Right ventricle myocardium inferior (tissue), 1 donor: ENCODE measurements at places on chromosomes 3 and 15. TPM values are rescaled to one million over a fixed set of nuclear protein-coding genes. Genes with fewer than 3 reads are reported as not detected.

DNA sequence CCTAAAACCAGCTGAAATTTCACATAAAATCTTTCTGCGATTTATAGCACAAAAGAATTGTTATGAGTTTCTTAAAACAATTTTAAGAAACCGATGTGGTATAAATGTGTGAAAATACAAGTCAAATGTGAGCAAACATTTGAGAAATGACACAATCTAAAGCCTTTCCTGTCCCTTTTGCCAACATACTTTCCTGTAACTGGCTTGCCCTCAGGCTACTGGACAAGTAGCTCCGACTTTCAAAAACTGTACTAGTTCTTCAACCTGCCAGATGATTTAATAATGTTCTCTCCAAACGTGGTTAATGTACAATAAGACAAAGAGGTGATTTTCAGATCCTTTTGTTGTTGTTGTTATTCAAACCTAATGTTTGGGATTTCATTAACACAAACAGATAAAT is 105.9 kb upstream of the ARHGEF26 start:
- no peak for DNase-seq

- no peak for DNase-seq
These were observed 28.7 kb downstream of the TLE3 start for GRCh38 chr15:70068783-70069565.

GRCh38 chr3:73516631-73517030 is 108.1 kb downstream of the PDZRN3 start:
- DNase-seq = no peak

CHRD gene
- 8.7 TPM for total RNA-seq

DNA sequence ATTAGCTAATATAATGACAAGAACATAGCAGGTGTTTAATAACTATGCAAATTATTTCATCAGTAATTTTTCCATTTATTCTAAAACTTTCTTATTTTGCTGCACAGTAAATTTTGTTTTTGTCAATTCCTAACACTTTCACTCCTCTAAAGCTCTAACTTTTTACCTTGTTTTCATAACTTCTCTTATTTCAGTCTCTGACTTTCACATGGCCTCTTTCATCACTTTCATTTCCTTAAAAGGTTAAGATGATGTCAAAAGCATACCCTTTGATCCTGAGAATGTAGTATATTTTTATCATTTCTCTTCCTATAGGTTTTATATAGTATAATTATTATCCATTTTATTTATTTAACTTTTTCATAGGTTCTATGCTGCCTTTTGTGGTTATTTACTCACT is 1325.8 kb upstream of the ALCAM start:
- no peak for DNase-seq

GABRA5 gene
- total RNA-seq = not detected

ATP10A gene
- total RNA-seq = 1.7 TPM

GRCh38 chr3:37229740-37230139 is 55.4 kb upstream of the LRRFIP2 start:
- no peak for DNase-seq

DNA sequence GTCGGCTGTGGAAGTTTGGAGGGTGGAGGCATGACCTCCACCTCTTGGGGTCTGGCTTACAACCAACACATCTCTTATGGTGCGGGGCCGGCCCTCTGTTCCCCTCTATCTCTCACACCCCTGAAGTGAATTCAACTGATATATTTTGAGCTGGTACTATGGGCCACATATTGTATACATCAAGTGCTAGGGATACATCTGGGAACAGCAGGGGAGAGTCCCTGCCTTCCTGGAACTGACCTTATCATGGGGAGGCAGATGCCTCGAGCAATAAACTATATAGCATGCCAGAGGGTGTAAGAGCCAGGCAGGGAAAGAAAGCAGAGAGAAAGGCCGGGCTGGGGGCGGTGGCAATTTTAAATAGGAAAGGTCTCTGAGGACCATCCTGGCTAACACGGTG is 60.4 kb upstream of the TRPM1 start:
- no peak for DNase-seq

GRCh38 chr15:39260791-39261190 is 320.1 kb upstream of the THBS1 start:
- no peak for DNase-seq

- DNase-seq = no peak
These were observed 79.9 kb upstream of the PRR23E start for GRCh38 chr3:127112796-127113570.

GOLGA8M gene
- total RNA-seq = 2.6 TPM

IGF1R gene
- total RNA-seq = 26.3 TPM

- no peak for DNase-seq
These were observed 62.0 kb upstream of the ACP3 start for GRCh38 chr3:132255041-132255745.

- DNase-seq = no peak
These were observed 14.1 kb downstream of the APH1B start for GRCh38 chr15:63291507-63291906.
